Smooth muscle cell of the brain vasculature (primary cell): ENCODE measurements at places on chromosomes 5 and 9.

- no peak for DNase-seq
Measured at GRCh38 chr5:110768138-110768860, 29.5 kb downstream of the SLC25A46 start.

DNA sequence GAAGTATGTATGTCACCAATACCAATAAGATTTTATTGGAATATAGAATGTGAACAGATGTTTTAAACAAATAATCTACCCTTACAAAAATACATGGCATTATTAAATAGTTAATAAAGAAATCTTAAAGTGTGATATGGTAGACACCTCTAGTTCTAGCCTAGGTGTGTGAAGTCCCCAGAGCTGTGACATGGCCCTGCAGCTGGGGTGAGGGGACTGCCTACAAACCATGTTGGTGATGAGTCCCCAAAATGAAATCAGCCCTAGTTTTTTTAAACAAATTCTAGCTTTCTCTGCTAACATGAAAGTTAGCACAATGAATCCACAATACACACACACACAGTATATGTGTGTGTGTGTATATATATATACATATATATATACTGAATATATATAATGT is 195.1 kb upstream of the RPS23 start:
- DNase-seq: no peak

GRCh38 chr9:121368745-121369144 is 1.3 kb downstream of the STOM start:
- no peak for DNase-seq

GRCh38 chr5:57442080-57442839 is 40.4 kb downstream of the ACTBL2 start:
- DNase-seq: peak; percentile 76

DNA sequence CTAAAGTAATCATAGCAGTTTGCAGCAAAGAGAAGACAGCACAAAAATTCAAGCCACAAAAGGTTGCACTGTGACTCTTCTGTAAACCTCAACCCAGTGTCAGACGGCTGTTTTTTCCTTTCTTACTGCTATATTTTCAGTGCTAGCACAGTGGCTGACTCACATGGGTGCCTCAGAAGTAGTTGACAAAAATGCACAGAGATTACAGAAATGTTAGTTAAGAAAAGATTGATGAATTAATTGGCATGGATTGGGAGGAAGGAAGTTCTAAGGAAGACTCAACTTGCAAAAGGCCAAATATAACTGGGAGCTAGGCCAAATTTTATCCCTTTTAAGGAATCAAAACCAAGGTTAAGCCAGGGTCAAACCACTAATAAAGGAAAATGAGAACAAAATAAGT is 43.7 kb upstream of the ITGA1 start:
- DNase-seq: no peak

DNA sequence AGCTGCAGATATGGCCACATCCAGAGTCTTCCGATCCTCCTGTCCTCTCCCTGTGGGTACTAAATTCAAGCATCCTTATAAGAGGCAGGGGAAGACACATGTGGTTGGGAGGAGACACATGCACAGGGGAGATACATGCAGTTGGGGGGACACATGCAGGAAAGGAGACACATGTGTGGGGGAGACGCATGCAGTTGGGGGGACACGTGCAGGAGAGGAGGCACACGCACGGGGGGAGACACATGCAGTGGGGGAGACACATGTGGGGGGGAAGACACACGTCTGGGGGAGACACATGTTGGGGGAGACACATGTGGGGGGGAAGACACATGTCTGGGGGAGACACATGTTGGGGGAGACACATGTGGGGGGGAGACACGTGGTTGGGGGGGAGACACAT is 21.2 kb upstream of the OLFM1 start:
- no peak for DNase-seq

DNA sequence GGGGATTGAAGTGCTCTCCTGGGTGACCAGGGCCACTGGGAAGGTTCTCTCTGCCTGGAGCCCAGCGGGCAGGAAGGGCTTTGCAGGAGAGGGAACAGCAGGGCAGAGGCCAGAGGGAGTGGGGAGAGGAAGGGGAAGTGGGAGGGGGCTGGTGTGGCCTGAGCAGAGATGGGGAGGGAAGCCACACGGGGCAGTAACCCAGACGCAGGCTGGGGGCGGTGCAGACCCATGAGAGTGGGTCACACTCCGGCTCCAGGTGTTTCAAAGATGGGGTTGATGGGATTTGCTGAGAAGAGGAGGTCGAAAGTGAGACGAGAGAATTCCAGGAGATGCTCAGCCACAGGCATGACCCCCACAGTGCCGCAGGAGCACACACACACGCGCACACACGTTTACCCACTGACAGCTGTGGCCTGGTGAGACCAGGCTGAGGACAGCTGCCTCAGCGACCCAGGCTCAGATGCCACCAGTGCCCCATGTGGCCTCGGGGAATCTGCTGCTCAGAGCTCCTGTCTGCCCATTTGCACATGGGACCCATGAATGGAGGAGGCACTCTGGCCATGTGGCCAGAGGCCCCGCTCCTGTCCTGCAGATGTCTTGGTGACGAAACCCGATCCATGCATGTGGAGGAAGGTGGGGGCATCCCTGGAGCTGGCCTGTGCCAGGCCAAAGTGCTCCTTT is 32.7 kb upstream of the FCN2 start:
- no peak for DNase-seq

DNA sequence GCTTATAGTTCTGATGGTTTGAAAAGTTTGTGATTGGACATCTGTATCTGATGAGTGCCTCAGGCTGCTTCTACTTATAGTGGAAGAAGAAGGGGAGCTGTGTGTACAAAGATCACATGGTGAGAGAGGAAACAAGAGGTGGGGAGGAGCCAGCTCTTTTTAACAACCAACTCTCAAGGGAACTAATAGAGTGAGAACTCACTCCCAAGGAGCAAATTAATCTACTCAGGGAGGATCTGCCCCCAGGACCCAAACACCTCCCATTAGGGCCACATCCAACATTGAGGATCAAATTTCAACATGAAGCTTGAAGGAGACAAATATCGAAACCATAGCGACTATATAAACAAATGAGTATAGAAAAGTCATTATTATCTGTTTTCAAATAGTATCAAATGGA is 64.7 kb upstream of the PRLR start:
- DNase-seq: no peak

DNA sequence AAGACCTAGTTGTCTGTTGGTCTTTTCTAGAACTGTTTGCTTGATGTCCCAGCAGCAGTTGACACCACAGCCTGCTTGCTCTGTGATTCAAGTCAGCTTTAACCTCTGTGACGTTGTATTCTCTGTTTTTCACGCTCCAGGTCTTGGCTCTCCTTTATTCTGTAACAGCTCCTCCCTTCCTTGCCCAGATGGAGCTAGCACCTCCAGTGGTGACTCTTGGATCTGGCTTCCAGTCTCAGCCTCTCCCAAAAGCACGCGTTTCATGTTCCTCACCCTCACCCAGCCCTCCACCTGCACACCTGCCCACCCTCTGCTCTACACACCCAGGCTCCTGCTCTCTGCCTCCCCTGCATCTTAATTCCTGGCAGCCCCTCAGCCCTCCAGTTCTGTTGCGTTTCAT is 50.6 kb downstream of the DMRT1 start:
- DNase-seq: no peak

DNA sequence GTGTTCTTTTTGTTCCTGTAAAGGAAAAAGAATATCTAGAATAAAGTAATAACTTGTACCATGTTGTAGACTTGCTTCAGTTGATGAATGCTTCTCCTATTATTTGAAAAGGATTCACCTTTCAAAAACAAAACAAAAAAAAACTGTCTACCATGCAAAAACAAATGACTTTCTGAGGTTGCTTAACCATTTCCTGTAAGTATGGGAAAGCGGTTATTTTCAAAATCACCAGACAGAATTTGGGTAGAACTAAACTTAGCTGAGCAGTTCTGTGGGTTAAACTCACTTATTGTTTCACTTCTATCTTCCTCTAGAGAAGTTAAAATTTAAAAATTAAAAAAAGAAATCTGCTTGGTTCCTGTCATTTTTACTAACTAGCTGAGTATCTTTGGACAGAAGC is 25.2 kb downstream of the LNPEP start:
- DNase-seq: no peak

- no peak for DNase-seq
Measured at GRCh38 chr5:155343468-155343867, 329.9 kb downstream of the KIF4B start.

DNA sequence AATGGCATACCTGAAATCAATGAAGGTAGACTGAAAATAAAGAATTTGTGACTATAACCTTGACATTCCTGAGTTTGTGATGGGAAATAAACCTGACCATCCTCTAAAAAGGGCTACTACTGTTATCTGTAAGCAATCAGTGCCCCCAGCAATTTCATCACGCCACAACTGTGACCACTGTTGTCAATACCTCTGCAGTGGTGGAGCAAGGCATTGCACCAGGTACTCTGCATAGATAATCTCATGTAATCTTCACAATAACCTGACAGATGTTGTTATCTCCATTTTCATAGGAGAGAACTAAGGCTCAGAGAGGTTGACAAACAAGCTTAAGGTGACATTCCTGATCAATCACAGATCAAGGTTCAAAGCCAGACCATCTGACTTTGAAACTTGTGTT is 38.5 kb upstream of the FRRS1L start:
- DNase-seq: no peak

DNA sequence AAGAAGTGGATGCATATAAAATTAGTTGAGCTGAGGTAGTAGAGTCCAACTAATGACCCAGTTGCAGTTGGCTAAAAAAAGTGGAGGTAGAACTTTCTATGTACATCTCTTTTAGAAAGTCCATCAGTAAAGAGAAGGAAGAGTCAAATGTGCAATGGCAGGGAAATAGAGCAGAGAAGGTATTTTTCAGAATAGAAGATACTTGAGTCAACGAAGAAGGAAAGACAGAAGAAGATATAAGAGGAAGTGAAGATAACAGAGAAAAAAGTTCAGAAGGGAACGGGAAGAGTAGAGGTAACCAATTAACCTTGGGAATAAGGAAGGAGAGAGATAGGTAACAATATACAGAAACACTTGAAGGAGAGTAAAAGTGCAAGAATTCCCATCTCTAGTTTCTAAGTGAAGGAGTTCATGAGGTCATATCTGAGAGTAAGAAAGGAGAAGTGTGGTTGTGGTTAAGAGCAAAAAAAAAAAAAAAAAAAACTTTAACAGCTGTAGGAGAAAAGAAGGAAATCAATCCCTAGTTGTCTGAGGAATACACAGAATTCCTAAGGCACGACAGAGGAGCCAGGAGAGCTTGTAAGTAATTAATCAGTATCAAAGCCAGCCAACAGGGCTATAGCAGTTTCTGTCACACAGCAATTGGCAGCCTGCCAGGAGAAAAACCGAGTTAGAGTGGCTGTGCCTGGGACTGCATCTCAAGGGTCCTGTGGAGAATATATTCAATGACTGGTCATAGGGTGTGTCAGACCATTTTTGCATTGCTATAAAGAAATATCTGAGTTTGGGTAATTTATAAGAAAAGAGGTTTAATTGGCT is 61.0 kb downstream of the ARL15 start:
- no peak for DNase-seq

DNA sequence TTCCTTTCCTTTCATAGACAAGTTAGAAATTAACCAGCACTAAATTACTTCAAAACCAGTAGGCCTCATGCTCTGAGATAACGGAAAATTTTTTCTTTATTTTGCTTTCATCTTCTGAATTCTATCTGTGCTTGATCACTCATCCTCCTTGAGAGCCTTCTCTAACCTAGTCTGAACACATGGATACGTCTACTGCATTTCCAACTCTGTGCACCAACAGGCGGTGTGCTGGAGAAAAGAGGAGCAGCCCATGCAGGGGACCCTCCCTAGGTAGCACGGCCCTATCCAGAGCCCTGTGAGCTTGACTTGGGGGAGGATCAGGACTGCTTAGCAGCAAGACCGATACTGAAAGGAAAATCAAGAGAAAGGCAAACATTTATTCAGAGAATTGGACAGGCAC is 149.8 kb downstream of the AUH start:
- DNase-seq: no peak
